ENCODE measurements at places on chromosomes 3 and 15.

DNA sequence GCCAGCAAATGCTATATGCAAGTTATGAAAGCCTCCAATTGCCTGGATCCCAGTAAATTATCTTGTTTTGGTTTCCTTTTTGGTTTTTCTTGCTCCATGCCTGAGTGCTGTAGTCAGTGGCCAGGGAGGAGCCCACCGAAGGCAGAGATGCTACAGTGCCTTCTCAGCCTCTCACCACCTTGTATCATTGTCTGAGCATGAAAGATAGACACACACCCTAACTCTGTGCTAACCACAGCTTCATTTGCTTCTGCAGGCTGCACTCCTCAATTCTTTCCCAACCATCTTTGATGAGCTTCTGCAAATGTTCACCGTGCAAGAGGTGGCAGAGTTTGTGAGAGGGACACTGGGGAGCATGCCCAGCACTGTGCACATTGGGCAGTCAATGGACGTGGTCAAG is 114.5 kb upstream of the MANF start:
- DNase-seq: no peak

DNA sequence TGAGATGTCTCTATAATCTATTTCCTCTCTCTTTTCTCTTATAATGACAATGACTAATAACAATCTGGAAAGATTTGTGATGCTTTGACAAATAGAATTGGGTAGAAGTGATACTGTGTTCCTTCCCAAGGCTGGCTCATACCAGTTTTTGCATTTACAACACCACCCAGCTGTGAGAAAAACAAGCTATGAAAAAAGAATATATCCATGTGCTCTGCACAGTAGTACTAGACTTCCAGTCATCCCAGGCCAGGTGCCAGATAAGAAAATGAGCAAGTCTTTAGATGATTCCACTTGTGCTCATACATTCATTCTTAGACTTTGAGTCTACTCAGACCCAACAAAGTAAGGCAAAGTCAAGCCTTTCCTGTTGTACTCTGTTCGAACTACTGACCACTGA is 350.2 kb upstream of the POU1F1 start:
- DNase-seq: no peak

- DNase-seq: no peak
Measured at GRCh38 chr15:38589502-38589901, 24.9 kb upstream of the RASGRP1 start.

DNA sequence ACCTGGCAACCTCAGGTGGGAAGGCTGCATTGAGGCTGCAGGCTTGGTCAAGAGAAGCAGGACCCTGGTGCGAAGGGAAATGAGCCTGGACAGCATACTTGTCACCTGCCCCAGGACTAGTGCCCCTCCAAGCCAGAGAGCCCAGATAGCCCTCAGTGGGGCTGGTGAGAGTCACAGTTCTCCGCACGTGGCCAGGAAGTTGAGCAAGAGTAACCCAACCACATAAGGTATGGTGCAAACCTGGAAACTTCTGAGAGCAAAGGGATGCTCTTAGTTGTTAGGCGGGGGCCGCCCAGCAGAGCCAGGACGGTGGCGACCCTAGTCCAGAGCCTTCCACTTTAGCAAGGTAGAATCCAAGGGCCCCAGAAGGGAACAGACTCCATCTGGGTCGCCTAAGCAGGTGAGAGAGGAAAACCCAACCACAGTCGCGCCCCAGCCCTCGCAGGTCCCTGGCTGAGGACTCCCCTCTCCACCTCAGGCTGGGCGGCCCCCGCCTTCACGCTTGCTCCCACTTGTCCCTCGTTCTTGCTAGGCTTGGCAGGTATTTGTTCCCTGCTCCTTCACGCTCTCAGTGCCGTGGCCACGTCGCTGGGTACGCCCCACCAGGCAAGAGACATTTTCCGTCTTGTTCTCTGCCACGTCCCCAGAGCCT is 1.1 kb upstream of the VPS18 start:
- no peak for DNase-seq

GRCh38 chr15:39300451-39301153 is 280.3 kb upstream of the THBS1 start:
- no peak for DNase-seq

- no peak for DNase-seq
Measured at GRCh38 chr15:89192766-89193165, 28.6 kb downstream of the RLBP1 start.

DNA sequence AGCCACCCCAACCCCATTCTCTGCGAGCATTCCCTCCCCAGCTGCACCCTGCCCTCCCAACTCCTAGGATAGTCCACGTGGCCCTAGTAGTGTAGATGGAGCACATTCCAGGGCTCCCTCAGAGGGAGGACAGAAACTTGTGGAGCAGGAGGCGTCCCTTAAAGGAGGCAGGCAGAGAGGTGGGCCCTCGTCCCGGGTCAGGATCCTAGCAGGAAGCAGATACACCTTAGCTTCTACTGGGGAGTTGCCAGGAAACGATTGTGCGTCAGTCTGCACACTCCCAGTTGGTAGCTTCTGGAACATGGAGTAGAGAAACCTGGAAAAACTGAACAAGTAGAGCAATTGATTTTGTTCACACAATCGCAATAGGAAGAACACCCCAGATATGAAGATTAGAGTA is 43.9 kb upstream of the KLHL25 start:
- DNase-seq: no peak

DNA sequence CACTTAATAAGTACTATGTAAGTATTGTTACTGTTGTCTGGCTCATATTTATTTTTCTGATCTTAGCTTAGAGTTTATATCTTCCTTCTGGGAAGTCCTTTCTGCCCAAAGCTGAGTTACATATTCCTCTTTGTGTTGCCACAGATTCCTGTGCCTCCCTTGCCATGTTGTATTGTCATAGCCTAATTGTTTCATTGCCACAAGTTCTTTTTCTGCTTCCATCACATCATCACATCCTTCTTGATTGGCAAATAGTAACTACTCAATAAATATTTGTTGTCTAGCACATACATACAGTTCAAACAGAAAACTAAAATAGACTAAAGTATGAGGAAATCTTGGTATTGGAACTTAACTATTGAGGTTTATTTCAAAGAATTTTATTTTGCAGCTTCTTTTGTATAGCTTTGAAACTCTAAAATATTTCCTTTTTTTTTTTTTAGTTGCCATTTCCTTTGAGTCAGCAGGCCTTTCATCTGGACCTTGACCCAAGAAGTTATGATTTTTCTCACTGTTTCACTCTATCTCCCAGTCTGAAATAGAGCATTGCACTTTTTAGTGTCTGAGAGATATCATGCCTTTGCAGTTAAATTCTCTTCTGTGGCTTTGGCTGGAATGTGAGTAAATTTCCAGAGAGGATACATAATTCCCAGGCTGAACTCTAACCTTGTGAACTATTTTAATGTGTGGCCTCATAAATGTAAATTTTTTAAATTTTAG is 98.2 kb downstream of the ZNF609 start:
- no peak for DNase-seq

- no peak for DNase-seq
Measured at GRCh38 chr3:129764090-129764489, 129.4 kb downstream of the TMCC1 start.

DNA sequence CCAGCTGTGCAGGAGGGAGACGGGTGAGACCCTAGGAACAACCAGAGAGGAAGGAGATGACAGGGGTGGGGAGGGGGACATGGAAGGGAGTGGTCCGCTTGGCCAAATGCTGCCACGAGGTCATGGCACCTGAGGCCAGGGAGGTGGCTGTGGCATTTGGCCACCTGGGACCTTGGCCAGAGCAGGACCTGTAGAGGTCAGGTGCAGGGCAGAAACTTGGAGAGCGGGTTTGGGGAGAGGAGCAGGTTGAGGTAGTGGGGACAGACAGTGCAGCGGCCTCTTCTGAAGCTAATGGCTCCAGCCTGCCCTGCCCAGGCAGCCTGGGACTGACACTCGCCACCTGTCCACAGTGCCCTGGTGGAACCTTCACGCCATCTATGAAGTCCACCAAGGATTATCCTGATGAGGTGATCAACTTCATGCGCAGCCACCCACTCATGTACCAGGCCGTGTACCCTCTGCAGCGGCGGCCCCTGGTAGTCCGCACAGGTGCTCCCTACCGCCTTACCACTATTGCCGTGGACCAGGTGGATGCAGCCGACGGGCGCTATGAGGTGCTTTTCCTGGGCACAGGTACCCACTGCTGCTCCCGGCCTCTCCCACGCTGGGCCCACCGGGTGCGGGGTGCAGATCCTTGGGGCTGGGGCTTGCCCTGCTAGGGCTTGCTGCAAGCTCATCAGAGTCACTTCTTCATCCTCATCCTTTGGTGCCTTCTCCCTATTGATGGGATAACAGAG is 7.0 kb upstream of the GNAT1 start:
- no peak for DNase-seq

DNA sequence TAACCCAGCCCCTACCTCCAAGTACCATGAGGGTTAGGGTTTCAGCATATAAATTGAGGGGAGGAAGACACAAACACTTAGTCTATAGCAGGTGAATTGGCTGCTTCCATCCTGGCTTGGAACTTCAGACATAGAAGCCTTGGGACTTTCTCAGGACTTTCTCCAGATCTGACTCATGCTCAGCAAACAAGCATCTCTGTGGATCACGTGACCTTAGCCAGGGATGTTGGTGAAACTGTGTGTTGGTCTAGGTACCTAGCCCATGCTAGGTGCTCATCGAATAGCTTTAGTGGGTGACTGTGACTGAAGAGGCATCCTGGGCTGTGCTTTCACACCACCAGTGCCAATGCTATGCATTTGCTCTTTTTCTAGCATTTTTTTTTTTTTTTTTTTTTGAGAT is 58.9 kb downstream of the CD47 start:
- DNase-seq: no peak

DNA sequence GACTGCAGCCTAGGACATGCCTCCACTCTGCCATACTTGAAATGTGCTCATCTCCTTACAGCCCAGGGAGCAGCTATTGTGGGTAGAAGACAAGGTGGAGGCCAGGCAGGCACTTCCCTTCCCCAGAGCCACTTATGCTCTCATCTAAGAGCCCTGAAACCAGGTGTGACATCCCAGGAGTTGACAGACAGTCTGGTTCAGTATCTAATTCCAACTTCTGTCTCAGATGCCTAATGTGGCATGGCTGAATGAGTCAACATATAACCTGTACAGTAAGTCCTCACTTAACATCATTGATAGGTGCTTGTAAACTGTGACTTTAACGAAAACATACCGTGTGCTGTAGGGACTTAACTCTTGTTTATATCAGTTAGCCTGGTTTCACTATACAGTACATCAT is 1.2 kb upstream of the CAPN3 start:
- no peak for DNase-seq

- no peak for DNase-seq
Measured at GRCh38 chr3:122123850-122124249, 59.6 kb upstream of the CASR start.

DNA sequence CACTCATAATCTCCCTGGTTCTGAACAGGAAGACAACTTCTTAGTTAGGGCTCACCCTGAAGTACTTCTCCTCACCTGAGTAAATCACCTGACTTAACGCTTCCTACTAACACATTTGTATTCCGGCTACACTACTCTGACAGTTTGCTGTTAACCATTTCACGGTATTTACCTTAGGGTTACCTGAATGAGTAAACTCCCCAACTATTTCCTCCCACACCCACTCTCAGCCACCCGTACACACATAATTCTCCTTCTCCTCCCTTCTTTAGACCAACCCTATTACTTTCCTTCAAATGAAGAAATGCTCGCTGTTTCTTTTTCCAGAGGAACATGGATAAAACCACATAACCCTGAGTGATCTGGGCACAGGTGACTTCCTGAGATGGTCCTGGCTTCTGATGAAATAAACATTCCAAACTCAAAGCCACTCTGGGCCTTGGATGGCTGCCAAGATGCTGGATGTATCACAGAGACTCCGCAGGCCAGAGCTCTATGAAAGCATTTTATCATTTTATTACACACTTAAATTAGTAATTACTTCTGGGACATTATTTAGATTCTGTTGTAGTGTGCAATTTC is 183.6 kb upstream of the ATP11B start:
- no peak for DNase-seq

GRCh38 chr15:66912001-66912400 is 153.4 kb upstream of the SMAD3 start:
- DNase-seq: no peak

- DNase-seq: no peak
Measured at GRCh38 chr3:22010997-22011396, 260.0 kb upstream of the ZNF385D start.

- no peak for DNase-seq
Measured at GRCh38 chr15:40486066-40486770, 15.4 kb downstream of the CHST14 start.

DNA sequence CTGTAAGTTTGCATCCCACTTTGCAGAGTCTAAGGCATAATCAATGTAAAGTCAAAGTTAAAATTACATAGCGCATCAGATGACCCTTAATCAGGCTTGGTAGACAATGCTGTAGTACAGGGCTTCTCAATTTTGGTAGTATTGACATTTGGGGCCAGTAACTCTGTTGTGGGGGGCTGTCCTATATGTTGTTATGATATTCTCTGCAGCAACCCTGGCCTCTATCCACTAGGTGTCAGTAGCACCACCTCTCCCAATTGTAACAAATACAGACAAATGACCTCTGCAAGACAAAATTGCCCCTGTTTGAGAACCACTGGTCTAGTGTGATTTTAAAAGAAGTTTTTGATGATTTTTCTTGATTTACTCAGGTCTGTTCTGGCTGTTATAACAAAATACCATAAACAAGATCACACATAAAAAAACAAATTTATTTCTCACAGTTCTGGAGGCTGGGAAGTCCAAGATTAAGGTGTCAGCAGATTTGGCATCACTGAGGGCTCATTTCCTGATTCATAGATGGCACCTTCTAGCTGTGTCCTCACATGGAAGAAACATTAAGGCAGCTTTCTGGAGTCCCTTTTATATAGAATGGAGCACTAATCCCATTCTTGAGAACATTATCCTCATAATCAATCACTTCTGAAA is 37.6 kb upstream of the SLC9A9 start:
- DNase-seq: peak; percentile 56

- no peak for DNase-seq
Measured at GRCh38 chr3:133754455-133754854, 8.3 kb downstream of the TF start.

GRCh38 chr3:98902351-98902740 is 851 bp upstream of the DCBLD2 start:
- no peak for DNase-seq

GRCh38 chr3:144864646-144865045 is 893.0 kb downstream of the DIPK2A start:
- no peak for DNase-seq

DNA sequence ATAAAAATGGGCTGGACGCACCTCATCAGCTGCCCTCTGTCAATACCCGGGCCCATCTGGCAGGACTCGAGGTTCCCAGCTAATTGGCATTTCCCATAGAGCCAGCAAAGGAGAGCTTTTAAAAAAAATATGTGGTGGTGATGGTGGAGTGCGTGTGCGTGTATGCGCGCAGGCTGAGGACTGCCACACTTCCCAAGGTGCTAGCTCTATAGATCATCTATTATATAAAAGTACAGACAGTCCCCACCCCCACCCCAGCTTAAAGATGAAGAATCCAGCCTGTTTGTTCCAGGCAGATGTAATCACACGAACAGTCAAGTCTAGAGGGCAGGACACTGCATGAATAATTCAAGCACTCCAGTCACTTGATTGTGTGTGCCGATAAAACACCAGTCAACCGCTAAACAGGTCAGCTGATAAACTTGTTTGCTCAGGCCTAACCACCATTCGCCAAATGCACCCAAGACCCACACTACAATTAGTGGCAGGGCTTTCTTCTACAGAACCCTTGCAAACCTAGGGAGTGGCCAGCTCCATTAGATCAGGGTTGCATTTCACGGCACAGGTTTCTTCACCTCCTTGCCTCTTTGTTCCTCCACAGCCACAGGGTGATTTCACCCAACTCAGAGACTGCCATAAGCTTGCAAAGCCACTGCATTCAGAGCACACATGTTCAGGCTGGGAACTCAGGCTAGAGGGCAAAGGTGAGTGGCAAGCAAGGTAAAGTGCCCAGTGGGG is 5.8 kb downstream of the TLE3 start:
- DNase-seq: peak; percentile 24

- DNase-seq: no peak
Measured at GRCh38 chr15:92079047-92079446, 225.5 kb downstream of the SLCO3A1 start.

All from hematopoietic multipotent progenitor cell treated with erythropoietin and hydrocortisone succinate and interleukin-3 and kit ligand, for 17 days (in vitro differentiated cells).